ENCODE measurements at places on chromosomes 11 and 22.

- DNase-seq: no peak
Observed at GRCh38 chr11:65785319-65786007, 1.4 kb upstream of the OVOL1 start.

GRCh38 chr11:46387919-46388618 is 3.5 kb downstream of the CHRM4 start:
- no peak for DNase-seq

DNA sequence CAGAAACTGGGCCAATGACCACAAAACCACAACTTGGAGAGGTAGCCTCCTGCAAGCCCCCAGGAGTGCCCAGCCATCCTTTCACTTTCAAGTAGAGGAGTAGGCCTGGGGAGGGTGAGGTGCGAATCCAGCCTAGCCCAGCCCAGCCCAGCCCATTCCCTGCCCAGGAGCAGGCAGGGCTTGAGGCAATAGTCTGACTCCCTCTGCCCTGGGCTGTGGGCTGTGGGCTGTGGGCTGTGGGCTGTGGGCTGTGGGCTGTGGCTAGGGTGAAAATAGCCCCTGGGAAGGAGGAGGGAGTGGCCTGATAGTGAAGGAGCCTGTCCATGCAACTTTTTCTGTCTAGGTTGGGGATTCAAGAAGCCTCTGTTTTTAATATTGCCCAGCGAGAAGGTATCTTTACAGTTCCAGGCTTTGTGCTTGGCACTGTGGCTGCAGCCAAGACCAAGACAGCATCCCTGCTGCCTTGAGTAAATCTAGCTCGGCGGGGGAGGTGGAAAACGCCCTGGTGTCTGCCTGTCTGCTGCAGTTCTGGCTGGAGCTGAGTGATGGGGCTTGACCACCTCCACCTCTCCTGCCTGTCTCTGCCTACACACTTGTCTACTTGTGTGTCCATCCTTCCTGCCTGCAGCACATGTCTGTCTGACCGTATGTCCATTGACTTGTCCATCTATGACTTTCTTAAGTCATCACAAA is 40.7 kb downstream of the LMO1 start:
- DNase-seq: no peak

- DNase-seq: no peak
Observed at GRCh38 chr11:88188251-88188931, 13.1 kb upstream of the RAB38 start.

DNA sequence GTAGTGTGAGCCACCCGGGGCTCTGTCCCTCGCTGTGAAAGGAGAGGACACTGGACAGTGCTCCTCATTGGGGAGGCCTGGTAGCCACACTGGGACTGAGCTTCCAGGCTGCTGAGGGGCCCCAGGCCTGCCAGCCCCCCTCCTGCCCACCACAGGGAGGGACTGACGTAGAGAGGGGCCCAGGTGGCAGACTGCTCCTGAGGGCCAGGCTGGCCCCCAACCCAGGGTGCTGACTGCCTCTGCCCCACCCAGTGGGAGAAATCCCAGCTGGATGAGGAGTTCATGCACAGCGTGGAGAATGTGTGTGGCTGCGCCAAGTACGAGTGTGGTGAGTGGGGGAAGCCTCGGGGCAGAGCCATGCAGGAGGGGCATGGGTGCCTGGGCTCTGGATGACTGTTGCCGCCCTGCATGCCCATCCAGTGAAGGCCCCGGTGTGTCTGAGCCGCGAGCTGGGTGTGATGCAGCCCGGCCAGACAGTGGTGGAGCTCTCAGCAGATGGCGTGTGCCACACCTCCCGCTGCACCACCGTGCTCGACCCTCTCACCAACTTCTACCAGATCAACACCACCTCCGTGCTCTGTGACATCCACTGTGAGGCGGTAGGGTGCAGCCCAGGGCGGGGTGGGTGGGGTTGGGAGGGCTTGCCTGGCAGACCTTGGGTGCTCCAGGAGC is 78.7 kb upstream of the MYOD1 start:
- no peak for DNase-seq

- no peak for DNase-seq
Observed at GRCh38 chr22:41813726-41814410, 13.4 kb downstream of the CCDC134 start.

DNA sequence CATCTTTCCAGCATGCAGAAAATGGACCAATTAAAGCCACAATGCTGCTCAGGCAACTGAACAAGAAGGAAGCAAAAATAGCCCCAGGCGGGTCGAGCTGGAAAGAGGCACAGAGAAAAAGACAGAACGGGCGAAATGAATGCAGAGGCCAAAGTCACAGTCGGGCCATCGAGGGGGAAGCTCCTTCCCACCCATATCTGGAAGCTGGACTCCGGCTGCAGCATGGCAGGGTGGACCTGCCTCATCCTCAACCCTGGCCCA is 58.6 kb upstream of the PRDM11 start:
- DNase-seq: no peak

DNA sequence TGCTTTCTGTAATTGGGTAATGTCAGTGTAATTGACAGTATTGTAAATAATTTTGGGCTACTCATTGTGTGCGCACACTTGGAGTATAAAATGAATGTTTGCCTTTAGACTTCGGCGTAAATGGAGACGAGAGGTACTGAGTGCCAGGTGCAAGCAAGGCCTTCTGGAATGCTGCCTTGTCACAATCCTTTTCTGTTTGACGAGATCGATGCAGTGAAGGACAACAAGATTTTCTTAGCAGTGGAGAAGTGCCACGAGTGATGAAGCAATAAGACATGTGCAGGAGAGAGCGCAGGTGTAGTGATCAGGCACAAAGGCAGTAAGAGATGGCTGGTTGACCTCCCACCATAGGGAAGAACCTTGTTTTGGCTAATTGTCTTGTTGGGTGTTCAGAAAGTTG is 67.5 kb downstream of the DDX10 start:
- DNase-seq: no peak

DNA sequence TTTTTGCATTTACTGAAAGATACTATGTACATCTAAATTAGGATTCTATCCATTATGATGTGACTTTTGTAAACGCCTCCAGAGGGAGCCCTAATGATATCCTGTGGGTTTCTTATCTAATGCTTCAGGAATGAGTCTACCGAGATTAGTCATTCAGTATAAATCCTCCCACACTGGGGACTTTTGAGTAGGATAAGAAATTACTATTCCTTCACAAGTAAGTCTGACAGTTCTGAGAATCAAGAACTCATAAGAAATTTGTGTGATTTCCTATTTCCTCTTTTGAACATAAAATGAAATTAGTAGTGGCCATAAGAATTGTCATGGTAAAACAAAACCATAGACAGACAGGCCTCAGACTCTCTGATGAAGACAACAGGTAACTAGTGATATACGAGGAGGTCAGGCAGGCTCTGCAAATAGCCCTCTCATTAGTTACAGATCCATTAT is 10.0 kb upstream of the OR5M1 start:
- DNase-seq: no peak

GRCh38 chr11:72840780-72841179 is 26.6 kb downstream of the ATG16L2 start:
- DNase-seq: no peak

GRCh38 chr11:81700076-81700475 is 1033.6 kb downstream of the FAM181B start:
- no peak for DNase-seq

GRCh38 chr11:99184146-99184545 is 163.4 kb downstream of the CNTN5 start:
- DNase-seq: no peak

DNA sequence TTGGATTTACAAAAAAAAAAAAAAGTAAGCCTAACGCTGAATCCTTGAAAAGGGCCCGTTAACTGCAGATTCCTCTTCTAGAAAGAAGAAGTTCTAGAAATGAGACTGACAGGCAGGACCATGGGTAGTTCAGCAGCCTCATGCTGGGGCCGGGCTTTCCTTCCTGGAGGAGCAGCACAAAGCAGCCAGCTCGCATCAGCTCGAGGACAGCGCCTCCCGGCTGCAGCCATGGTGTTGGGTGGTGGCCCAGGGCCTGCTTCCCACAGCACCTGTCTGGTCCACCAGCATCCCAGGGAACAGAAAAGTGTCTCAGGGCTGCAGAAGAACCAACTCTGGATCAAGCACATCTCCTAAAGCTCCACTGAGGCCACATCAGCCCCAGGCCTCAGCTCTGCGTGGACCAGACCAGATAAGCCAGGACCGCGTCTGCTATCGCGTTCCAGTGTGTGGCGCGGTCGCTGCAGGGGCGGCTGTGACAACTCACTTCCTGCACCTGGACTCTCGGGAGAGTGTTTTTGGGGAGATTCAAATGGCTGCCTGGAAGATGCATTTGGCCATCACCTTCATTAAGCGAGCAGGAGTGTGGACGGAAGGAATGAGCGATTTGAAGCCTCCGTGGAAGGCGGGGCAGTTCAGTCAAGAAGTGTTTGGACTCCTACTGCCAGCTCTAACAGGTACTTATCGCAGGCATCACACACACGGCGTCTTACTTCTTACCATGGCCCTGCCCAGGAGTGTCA is 53.5 kb downstream of the MYH9 start:
- DNase-seq: no peak

DNA sequence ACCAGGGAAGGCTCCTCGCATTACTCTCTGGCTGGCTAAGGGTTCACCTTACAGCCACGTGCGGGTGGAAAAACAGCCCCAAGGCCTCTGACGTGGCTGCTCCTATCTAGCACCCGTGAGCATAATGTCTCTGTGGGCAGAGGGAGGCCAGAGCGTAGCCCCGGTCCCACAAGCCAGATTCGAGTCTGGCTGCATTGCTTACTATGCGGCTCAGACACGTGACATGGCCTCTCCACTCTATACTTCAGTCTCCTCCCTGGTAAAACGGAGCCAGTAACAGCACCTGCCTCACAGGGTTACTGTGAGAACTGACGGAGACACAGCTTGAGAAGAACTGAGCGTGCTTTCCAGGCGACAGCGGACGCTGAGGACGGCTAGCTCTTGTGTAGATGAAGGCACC is 105.8 kb upstream of the BID start:
- no peak for DNase-seq

DNA sequence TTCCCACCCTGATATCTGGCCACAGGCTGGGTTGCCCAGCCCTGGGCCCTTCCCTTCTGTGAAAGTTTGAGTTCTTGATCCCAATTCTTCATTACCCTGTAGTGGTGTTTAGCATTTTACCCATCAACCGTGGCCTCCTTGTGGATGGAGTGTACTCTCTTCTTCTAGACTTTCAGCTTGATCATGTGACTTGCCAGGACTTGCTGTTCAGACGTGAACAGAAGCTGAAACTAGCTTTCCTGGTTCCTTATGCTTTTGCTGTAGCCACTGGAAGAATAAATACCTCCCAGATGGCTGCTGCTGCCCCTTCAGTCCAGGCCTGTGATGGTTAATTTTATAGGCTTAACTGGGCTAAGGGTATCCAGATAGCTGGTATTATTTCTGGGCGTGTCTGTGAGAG is 32.7 kb upstream of the DAGLA start:
- no peak for DNase-seq

GRCh38 chr11:114031967-114032320 is 27.6 kb upstream of the ZBTB16 start:
- no peak for DNase-seq

DNA sequence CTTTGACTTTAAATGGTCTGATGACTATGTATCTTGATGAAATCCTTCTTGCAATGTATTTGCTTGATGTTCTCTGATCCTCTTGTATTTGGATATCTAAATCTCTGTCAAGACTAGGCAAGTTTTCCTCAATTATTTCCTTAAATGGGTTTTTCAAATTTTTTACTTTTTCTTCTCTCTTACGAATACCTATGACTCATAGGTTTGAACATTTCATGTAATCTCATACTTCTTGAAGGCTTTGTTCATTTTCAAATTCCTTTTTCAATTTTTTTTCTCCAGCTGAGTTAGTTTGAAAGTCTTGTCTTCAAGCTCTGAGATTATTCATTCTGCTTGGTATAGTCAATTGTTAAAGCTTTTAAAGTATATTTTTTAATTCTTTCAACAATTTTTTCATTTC is 13.1 kb downstream of the OR10W1 start:
- DNase-seq: no peak

GRCh38 chr11:12316432-12316831 is 60.9 kb upstream of the PARVA start:
- no peak for DNase-seq

- no peak for DNase-seq
Observed at GRCh38 chr11:78231962-78232501, 43.3 kb downstream of the USP35 start.

All from activated naive CD4-positive, alpha-beta T cell (primary cell).